ENCODE measurements at places on chromosomes 1 and 21.

DNA sequence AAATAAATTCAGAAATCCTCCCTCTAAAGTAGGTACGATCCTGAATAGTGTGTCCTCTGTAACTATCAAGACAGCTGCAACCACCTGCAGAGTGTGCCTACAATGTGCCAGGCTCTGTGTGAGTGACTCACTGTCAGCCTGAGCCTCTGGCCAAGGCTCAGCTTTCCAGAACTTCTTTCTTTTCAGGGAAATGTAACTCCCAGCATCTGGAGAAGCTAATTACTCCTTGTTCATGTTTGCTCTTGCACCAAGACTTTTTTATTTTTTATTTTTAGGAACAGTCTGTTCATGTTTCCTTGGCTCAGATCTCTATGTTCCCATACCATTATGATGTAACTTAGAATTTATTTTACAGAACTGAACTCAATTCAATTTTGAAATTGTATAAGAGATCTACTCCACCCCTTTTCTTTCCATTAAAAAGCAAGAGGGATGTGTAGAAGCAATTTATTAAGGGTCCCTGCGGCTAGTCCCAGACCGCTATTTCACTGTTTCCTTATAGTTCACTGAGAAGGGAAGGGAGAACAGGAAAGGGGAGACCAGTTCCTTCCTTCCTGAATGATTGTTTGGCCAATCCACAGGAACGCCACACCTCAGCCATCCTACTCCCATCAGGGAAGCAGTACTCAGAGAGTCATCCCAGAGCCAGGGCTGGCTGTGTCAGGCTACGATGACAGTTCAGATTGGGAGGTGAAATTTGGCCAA lies 112.4 kb upstream of the ZNF648 start:
- no peak for DNase-seq

DNA sequence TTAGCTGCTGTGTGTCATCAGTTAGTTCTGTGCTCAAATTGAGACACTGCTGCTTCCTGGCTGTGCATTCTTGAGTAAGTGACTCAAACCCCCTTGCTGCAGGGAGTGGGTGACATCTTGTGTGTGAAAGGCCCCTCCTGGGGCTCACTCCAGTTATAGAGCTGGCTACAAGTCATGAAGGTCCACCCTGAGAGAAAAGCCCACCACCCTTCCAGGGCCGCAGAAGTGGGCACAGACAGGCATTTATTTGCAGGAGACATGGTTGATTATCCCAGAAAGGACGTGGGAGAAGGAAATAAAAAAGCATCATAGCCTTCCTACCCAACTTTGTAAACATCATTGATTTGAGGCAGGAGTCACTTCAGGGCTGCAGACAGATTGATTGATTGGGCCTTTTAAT lies 550.6 kb downstream of the MATN1 start:
- no peak for DNase-seq

DNA sequence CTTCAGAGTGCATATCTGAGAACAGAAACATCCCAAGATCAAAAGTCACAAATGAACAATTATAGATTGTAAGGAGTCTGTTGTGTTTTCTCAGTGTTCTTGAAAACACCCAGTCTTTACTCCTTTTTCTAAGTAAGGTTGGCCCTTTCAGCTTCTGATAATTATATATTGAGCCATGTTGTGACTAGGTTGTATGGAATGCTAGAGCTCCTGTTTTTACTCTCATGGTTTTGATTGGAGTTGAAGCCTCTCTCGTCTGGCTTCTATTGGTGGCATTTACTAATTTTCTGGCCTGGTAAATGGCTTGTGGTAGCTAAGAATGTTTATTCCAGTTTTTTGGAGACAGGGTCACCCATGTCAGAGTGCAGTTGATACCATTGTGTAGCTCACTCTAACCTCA lies 84.7 kb downstream of the NDUFS5 start:
- DNase-seq, result no peak

DNA sequence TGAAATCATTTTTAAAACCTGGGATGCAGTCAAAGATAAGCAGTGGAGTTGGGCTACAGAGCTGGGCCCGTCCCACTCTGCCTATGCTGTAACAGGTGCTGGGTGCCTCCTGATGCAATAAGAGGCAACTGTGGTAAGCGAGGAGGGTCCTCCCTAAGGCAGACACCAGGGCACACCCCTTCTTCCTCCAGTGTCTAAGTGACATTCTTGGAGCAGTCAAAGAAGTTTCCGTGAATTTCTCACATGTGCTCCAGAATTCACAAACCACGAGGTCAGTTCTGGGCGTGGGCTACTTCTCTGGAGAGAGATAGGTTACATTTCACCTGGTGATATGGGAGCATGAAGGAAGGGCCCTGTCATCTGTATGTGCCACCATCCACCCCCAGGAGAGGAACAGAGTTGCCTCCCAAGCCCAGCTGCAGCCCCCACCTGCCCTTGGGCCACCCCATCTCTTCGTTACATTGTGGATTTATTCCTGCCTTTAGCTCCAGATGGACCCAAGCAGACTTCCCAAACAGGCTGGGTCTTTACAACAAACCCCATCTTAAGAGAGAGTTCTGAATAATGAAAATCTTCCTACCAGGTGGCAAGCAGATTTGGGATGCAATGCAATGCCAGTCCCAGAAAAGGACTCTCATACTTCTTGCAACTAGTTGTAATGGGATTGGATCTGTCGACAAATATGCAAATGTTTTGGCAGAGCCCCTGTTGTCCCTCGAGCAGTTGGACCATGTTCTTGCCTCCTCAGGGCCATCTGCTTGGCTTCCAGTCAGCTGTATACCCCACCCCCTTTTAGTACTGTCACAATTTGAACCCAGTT lies 82.5 kb upstream of the CNTN2 start:
- no peak for DNase-seq

- DNase-seq, result no peak
These were observed 497.4 kb downstream of the DPYD start for GRCh38 chr1:97423403-97423802.

DNA sequence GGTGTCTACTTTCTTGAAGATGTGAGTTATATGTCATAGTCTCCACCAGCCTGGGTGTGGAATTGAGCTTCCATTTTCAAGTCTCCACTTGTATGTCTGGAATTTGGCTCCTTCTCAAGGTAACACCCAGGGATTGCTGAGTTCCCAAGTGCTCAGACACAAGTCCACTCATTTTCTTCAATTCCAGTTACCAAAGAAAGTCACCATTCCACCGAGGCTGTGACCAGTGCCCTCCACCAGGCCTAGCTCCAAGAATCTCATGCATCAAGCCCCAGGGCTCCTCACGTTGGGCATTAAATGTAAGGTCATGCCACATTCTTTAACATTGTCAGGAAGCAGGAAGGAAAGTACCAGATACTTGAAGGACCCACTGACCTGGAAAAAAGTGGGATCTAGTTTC lies 2.4 kb upstream of the RAB4A start:
- no peak for DNase-seq

DNA sequence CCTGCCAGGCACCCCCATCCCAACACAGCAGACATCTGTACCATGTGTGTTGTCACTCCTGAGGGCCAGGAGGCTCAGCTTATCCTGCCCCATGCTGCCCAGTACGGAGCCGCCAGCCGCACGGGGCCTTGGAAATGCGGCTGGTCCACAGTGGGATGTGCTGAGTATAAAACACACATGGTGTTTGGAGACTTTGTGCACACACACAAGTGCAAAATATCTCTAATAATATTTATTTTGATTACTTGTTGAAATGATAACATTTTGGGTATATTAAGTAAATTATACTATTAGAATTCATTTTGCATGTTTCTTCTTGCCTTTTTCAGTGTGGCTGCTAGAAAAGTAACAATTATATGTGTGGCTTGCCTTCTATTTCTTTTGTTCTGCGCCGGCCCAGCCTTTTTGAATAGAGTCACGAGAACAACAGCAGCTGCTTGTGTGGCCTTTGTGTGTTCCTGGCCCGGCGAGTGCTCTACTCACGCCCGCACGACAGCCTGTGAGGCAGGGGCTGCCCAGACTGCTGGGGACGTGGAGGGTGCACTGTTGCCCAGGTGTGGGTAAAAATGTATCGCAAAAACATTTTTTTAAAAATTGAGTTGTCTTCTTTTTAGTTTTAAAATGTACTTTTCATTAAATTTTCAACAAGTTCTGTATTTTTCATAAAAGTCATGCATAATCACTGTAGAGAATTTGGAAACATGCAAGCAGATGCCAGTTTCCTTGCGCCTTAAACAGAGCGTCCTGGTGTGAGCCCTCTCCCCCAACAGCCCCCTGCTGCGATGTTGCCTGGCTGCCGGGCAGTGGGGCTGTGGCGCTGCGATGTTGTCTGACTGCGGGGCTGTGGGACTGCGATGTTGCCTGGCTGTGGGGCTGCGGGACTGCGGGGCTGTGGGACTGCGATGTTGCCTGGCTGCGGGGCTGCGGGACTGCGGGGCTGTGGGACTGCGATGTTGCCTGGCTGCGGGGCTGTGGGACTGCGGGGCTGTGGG lies 35.5 kb downstream of the COQ8A start:
- DNase-seq, result peak; percentile 41

DNA sequence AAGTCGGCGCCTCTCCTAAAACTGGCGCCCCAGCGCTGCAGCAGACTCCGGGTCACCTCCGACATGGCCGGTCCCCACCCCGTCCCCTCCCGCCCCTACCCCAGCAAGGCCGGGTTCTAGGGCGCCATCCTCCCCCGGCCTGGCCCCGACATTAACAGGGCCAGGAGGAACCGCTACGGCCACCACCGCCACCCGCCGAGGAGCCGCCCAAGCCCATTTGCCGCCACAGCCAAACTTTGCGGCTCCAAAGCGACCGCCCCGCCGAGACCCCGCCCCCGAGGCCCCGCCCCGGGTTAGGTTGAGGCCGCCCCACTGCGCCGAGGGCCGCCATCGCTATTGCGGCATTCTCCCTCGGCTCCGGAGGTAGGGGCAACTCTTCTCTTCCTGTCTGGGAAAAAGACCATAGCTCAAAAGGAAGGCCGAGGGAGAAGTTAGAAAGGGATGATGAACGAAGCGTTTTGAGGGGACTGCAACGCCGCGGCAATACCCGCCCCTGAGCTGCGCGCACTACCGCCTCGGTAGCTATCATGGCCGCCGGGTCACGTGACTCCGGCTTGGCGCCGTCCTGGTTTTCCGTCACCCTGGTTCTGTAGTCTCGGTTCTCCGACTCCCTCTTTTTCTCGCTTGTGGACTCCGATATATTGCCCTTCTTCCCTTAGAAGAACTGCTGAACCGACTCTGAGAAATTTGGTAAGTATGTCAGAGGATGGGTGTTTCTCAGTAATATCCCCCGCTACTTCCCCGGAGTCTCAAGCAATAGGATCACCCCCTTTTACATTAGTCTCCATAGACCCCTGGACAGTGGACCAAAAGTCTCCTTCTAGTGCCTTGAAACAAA lies at the start of the genes AIDA and BROX:
AIDA (minus strand) TSS at position 239 of the 838 bp plus-strand sequence; CDS start at position 65, 174 bp downstream.
BROX (plus strand) TSS at position 312 of the 838 bp plus-strand sequence. CDS start 3,136 bp downstream, outside the sequence.
- peak; percentile 88 for DNase-seq

GRCh38 chr21:43207043-43207315 lies 38.2 kb downstream of the CRYAA start:
- DNase-seq, result no peak
